Immature natural killer cell (primary cell): ENCODE measurements at places on chromosomes 2 and 18.

GRCh38 chr2:234344012-234344411, 152.9 kb downstream of the ARL4C start:
- no peak for DNase-seq

GRCh38 chr2:59184276-59185020, 943.3 kb upstream of the FANCL start:
- DNase-seq = no peak

DNA sequence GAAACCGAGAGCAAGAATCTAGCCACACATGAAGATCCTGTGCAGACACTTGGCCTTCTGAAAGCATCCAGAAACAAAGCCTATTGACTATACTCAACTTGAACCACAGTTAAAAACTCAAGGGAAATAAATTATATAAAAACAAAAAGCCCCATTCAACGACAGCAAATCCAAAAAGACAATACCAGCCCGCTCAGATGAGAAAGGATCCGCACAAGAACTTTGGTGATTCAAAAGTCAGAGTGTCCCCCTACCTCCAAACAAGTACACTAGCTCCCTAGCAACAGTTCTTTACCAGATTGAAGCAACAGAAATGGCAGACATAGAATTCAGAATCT, 163.2 kb downstream of the WDPCP start:
- DNase-seq = no peak

GRCh38 chr2:109335631-109336176, 206.7 kb downstream of the SH3RF3 start:
- no peak for DNase-seq
